ENCODE measurements at places on chromosomes 12 and 14.

DNA sequence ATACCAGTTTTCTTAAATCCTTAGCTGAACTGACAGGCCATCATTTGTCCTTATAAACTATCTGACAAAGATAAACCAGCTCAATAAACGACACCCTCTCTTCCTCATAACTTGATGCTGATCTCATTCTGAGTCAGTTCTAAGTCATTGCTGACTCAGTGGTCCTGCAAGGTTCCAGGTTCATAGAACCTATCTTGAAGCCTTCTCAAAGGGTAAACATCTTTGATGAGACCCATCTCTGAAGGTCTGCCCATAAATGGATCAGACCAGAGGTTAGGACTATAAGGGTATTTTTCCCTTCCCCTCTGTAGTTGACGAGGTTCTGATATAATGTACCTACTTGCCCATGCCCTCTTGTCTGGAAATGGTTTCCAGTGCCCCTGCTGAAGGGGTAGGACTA, 11.9 kb downstream of the NAA25 start:
- no peak for DNase-seq

GRCh38 chr12:42382013-42382696, 56.2 kb downstream of the PPHLN1 start:
- DNase-seq = no peak

DNA sequence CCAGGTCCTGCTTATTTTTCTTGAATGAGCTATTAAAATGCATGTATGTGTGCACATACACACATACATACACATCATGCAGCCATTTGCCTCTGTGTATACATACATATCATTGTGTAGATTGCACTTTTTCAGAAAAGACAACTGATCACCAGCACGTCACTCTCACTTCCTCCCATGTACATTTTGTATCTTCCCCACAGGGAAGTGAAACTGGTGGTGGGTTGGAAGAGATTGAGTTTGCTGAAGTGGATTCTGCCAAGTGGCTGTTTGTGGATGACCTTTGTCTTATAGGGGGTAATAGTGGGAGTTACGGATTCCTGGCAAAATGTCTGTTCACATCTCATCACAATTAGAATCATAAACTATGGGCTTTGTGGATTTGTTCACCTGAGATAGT, 448.6 kb downstream of the RAD51B start:
- no peak for DNase-seq

DNA sequence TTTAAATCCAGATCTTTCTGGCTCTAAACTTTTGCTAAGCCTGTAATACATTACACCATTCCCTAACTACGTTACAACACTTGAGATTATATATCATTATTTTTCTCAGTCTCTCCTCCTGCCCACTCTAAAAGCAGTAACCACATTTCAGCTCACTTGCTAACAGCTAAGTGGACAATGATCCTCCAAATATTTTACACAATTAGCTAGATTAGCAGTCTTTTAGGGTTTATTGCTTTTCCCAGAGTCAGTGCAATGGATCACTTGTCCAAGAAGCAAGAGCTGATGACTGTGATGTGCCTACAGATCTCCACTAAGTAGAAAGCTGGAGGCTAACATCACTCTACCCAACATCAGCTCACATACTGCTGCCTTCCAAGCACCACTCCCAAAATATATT, 17.6 kb downstream of the CPNE8 start:
- no peak for DNase-seq

- DNase-seq = no peak
Measured at GRCh38 chr14:102927346-102927877, 4.9 kb downstream of the AMN start.

GRCh38 chr12:95582230-95583058, 31.2 kb upstream of the USP44 start:
- no peak for DNase-seq

DNA sequence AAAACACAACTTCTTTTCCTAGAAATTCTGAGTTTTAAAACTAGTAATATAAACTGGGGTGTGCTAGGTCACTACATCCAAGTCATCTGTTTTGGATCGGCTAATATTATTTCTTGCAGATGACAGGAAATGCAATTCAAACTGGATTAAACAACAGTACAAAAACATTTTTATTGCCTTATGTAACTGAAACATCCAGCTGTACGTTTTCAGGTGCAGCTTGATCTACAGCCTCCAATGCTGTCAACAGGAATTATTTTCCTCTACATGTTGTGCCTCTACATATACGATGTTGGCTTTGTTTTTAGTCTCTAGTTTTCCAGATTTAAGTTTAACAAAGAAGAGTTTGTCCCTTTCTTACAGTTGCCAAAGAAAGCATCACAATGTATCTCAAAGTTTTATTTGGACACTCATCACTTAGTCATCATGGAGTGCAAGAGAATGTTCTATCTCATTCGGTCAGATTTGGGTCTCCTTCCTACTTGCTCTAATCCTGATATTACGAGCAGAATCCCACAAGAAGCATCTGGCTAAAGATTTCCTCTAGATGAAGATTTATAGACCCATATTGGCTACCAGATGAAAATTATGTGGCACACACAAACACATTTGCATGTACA, 326.7 kb downstream of the SLC6A15 start:
- no peak for DNase-seq

DNA sequence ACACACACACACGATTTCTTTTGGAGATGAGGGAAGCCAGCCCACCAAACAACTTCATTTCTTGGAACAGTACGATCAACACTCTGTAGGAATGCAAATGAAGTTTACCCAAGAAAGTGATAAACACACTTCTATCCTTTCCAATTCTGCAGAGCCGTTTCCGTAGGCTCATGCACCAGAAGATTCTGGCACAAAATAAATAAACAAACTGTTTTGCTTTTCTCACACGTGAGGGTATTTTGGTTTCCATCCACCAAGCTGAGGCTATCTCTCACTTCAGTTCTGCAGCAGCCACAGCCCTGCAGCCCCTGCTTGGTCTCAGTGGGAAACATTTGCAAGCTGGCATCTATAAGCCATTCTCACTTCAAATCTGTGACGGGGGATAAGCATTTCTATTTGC, 15.3 kb upstream of the TSPAN11 start:
- no peak for DNase-seq

GRCh38 chr12:6954316-6955107, 3.4 kb downstream of the PTPN6 start:
- no peak for DNase-seq

- no peak for DNase-seq
Measured at GRCh38 chr12:106974511-106974910, 12.4 kb downstream of the MTERF2 start.

DNA sequence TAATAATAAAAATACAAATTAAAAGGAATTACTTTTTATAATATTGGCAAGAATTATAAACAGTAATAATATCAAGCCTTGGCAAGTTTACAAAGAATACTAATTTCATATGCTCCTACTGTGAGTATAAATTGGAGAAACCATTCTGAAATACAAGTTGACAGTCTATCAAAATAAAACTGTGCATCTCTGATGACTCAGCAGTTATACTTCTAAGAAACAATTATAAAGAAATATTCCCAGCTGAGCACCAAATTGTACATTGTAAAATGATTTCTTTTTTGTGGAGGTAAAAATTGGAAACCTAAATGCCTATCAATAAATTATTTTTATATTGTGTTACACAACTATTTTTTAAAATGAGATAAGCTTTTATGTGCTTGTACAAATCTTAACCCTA, 35.5 kb upstream of the KCNC2 start:
- no peak for DNase-seq

- DNase-seq = no peak
Measured at GRCh38 chr14:45526715-45527549, 273.9 kb upstream of the MIS18BP1 start.

DNA sequence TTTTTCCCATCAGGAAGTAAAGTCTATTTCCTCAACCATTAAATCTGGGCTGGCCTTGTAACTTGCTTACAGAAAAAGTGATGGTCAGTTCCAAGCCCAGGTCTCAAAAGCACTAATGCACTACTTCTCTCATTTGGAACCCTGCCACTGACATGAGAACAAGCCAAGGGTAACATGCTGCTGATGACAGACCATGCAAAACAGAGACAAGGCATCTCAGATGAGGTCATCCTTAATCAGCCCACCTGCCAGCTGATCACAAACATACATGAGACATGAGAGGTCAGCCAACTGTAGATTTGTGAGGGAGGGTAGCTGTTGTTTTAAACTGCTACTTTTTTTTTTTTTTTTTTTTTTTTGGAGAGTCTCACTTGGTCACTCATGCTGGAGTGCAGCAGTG, 16.2 kb downstream of the TWF1 start:
- DNase-seq = no peak

DNA sequence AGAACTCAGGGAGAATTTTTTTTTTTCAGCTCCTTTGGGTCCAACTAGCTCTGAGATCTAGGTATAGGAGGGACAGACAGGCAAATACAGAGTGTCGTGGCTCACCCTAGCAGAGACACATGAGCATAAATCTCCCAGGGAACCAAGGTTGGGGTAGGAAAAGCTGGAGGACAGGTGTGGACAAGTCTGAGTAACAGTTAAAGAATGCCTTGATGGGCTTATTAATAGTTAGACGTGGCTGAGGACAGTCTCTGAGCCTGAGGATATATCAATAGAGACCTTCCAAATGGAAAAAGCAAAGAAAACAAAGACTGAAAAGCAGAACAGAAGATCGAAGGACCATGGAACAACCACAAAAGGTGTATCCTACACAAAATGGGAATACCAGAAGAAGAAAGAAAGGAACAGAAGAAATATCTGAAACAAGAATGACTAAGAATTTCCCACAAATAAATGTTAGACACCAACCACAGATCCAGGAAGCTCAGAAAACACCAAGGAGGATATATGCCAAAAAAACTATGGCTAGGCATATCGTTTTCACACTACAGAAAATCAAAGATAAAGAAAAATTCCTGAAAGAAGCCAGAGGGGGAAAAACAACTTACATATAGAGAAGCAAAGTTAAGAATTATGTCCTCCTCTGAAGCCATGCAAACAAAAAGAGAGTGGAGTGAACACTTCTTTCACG, 80.9 kb downstream of the PTPRB start:
- no peak for DNase-seq

GRCh38 chr12:93145086-93145485, 216.0 kb upstream of the EEA1 start:
- DNase-seq = no peak

DNA sequence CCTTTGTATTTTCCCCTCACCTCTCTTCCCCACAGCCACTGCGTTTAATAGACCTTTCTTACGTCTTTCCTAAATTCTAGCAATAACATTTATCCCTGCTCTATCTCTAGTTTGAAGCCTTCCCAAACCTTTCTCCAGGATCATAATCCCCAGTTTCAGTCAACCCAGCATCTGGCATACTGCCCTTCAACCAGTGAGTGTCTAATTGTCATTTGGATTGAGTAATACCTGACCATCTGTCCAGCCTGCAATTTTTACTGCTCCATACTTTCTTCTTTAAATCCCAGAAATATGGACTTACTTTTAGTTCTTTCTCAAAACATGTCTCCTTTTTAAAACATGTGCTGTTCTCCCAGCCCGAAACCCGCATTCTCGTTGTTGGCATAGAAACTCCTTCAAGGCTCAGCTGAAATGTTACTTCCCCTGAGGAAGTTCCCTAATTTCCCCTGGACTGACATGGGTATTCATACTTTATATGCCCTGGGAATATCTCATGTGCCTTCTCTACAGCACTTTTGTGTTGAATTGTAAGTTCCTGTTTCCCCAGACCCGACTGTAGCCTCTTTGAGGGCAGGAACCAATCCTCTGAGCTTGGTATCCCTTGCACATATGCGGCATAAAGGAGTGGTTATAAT, 65.1 kb upstream of the ETV6 start:
- DNase-seq = no peak

- DNase-seq = no peak
Measured at GRCh38 chr14:28760431-28760996, 6.1 kb upstream of the FOXG1 start.

- no peak for DNase-seq
Measured at GRCh38 chr14:98293576-98293975, 978.4 kb downstream of the BCL11B start.

DNA sequence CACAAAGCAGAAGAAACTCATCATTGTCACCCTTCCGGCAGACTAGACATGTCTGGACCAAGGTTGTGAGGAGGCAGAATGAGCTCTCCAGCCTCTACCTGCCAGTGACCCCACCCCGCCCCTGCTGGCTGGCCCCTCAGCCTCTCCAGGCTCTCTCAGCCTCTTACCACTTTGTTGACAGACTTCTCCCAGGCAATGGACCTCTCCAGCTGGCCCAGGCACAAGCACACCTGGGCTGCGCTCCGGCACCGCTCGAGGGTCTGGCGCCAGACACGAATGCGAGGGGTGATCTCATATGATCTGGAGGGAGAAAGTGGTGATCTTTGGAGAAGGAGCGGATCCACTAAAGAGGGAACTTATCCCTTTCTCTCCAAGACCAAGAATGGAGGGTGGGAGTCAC, 30.3 kb downstream of the BAZ2A start:
- DNase-seq = no peak

GRCh38 chr12:101777485-101777884, 38.2 kb upstream of the SYCP3 start:
- peak; percentile 10 for DNase-seq

DNA sequence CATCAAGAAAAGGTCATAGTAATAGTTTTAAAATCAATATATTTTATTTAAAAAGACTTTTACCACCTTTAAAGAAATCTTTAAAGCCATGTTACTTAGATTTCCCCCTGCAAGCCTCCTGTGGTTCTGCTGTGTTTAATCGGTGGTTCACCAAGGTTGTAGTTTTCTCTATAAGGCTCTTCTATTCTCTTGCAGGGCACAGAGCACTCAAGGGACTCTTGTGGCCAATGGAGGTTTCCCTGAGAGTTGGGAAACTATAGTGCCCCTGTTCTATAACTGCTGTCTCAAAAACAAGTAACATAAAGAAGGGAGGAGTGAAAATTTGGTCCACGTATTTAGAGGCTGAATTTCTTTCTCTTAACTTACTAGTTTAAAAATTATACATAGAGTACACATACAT, 25.0 kb downstream of the DACT1 start:
- DNase-seq = no peak

GRCh38 chr14:39322807-39323206, 89.1 kb downstream of the MIA2 start:
- DNase-seq = no peak

GRCh38 chr14:81771651-81772275, 238.1 kb upstream of the SEL1L start:
- DNase-seq = no peak

DNA sequence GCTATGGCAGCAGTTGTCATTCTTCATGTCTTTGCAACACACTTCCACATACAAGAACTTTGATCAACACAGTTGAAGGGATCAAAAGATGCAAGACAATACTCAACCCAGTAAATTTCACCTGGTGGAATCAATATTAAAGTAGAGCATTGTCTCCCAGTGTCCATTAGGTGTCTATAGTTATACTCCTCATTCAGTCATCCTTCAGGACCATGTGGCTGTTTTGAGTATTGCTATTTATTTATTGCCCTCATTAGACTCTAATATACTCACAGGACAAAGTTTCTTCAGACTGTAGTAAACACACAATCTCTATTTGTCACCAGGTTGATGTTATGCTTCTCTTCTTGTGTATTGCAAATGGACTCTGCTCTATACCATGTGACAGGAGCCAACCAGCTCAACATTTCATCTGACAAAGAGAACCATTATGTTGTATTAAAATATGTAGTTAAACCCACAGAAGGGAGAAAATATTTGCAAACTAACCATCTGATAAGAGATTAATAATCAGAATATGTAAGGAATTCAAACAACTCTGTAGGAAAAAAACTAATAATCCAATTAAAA, 146.6 kb downstream of the TGFB3 start:
- DNase-seq = no peak
